ENCODE measurements at places on chromosomes 6 and 20.

GRCh38 chr6:39298061-39298460 is 16.2 kb downstream of the KCNK17 start:
- no peak for DNase-seq

- no peak for DNase-seq
Observed at GRCh38 chr6:6749702-6750491, 161.4 kb downstream of the LY86 start.

DNA sequence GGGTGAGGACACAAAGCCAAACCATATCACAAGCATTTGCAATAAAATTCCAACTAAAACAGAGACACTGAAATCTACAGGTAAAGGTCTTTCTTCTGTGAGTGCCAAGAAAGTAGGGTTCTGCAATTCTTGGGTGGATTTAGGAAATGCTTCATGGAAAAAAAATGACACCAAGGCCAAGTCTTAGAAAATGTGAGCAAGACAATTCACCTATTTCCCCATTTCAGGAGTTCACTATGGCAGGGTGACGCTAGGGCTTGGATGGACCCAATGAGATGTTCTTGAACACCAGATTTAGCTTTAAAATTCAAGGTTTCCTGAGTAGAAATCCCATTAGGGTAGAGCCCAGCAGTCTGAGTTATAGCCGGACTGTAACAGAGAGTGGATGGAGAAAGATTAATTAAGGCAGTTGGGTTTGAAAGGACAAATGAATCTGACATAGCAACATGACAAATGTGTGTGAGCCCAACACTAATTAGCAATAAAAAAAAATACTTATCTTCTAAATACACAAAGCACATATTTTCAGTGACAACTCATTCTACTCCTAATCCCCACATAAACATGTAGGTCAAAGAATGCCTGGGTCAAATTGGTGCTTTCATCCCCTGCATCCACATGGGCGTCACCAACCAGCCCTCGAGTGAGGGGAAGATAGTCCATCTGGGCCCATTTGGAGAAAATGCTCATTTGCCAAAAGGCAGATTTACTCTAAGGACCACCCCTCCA is 180.4 kb upstream of the JARID2 start:
- DNase-seq, result no peak

- peak; percentile 55 for DNase-seq
Observed at GRCh38 chr20:37267667-37268313, 6.2 kb upstream of the GHRH start.

DNA sequence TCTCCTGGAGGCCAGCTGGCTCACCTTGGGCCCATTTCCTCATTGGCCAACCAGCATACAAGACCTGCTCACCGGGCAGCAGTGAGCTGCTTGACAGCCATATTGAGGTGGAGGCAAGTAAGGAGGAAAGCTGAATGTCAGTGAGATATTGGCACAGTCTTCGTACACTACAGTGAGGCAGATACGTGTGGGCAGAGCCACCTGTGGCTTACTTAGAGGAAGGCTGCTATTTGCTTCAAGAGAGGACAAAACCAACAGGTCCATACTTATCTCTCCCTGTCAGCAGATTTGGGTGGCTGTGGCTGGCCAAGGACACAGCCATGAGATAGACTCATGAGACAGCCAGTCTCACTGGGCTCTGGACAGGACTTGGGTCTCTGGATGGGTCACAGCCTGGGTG is 15.1 kb upstream of the MCM3 start:
- no peak for DNase-seq

GRCh38 chr20:59772373-59772705 is 161.1 kb downstream of the SYCP2 start:
- no peak for DNase-seq

- peak; percentile 69 for DNase-seq
Observed at GRCh38 chr20:1803061-1803931, 91.9 kb upstream of the SIRPA start.

DNA sequence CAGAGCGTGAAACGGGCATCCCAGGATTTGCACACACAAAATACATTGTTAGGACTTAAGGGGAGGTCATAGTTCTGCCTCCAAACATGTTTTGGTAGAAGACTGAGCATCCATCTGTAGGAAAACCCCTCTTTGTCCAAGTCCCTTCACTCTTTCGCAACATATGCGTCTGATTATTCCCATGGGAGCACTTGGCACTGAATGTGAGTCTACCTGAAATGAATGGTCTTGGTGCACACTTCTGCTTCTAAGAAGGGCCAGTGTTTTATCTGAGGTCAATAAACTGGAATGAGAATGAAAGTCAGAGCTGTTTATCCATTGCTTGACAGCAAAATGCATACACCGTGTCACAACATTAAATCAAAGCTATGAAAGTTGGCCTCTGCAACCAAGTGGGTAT is 33.0 kb downstream of the GJA10 start:
- DNase-seq, result no peak

GRCh38 chr6:13908955-13909381 is 15.8 kb upstream of the RNF182 start:
- no peak for DNase-seq

DNA sequence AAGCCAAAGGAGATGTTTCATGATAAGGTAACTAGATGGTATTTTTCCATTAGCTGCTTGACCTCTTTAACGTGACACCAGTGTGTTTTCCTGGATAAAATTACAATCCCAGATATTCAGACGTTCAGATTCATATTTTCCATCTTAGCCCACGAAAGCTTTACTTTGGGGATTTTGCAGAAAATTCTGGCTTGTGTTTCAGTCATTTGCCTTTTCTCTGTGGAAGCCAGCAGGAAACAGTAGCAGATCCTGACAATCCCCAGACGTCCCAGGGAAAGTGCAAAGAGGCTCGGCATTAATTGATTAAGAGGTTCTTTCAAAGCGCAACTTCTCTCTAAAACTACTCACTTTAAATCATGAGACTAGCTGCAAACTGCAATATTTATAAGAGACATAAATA is 243.6 kb downstream of the UST start:
- DNase-seq, result no peak

DNA sequence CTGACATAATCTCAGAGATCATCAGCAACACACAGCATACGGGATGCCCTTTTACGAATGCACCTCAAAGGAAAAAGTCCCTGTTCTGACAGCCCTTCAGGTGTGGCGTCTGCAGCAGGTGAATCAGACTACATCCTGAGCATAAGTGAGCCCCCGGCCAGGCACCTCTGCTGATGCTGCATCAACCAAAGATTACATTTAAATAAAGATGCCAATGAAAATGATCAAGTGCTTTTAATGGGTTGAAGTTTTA is 58.7 kb downstream of the INSM1 start:
- no peak for DNase-seq

- DNase-seq, result no peak
Observed at GRCh38 chr6:151286214-151286613, 46.4 kb downstream of the AKAP12 start.

GRCh38 chr6:2558861-2559801 is 191.6 kb downstream of the MYLK4 start:
- DNase-seq, result no peak

GRCh38 chr6:69601132-69601531 is 195.7 kb downstream of the LMBRD1 start:
- no peak for DNase-seq

DNA sequence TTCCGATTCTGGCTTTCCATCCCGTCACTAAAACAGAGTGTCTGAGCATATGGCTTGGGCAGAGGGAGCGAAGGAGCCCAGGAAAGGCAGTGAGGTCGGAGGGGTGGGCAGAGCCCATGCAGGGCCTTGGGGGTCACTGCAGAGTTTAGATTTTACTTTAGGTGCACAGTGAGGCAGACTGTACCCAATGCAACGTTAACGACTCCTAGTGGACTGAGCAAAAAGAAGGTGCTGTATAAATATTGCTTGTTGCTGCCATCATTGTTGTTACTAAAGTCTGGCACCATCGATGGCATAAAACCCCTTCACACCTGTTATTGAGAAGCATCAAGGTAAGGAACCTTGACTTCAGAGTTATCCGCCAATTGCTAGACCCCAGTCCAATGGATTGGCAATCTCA is 119.0 kb downstream of the EYA2 start:
- DNase-seq, result no peak

GRCh38 chr6:40956936-40957335 is 82.1 kb downstream of the UNC5CL start:
- no peak for DNase-seq

- DNase-seq, result no peak
Observed at GRCh38 chr6:131917318-131917717, 33.9 kb downstream of the CCN2 start.

DNA sequence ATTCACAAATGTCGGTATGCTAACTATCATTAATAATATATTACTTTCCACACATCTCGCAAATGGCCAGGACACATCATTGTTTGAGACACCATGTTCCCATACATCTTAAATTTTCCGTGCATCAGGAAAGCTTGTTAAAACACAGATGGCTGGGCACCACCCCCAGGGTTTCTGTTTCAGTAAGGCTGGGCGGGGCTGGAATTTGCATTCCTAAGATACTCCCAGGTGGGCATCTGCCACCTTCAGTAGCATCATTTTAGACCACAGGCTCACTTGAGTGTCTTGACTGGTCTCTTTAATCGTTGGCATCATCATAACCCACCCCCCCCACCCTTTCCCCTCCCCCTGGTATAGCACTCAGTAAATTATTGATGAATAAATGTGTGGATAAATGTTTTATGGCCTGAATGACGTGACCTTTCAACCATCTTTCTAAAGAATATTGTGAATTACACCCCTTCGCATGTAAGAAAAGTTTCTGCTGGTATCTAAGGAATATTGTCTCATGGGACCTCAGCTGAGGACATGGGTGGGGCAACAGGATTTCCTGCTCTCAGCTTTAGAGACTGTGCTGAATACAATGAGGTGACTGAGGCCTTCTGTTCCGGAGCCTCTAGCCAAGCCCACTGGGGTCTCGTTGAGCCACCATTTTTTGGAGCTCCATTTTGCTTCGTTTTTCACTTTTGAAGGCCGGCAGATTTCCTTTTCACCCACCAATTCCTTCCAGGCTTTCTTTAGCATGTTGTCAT is 124.1 kb upstream of the NEDD9 start:
- no peak for DNase-seq

- no peak for DNase-seq
Observed at GRCh38 chr6:148461986-148462577, 119.4 kb downstream of the SASH1 start.

GRCh38 chr6:9380568-9380967 is 945.2 kb upstream of the SLC35B3 start:
- no peak for DNase-seq

DNA sequence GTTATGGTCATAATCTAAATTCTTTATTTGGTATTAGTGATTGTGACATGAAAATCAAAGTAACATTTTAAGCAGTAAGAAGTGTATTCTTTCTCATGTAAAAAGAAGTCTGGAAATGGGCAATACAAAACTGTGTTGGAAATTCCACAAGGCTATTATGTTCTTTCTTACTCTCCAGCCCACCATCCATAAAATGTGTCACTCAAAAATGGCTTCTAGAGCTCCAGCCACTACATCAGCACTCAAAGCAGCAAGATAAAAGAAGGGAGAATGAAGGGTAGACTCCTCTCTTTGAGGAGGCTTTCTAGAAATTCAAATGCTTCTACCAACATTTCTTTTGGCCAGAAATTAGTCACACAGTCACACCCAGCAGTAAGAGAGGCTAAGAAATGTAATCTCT is 18.4 kb downstream of the PDSS2 start:
- DNase-seq, result no peak

DNA sequence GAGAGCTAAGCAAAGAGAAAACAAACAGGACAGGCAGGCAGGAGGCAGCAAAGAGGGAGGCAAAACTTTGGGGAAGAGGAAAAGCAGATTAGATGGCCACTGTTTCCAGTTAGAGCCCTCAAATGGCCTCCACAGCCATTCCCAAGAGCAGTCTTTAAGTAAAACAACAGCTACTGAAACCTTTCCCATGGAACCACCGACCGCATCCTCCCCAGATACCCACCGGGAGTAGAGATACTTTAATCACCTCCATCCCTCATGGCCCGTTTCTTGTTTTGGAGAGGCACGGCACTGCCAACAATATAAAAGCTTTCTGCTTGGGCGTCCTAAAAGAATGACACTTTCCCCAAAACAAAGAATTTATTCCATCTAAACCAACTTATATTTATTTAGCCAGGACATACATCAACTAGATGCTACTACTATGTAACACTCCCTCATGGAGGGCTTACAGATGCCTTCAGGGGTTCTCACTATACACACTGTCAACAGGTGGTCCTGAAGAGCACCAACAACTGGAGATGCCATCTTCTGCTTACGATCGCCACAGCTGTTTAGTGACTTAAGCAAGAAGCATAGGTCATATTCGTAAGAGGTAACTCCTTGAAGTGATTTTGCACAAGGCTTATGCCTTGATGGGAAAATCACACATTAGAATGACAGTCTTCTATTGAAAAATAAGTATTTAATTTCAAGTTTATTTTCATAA is 43.4 kb downstream of the CNKSR3 start:
- DNase-seq, result no peak

GRCh38 chr6:155270561-155271091 is 6.8 kb downstream of the CLDN20 start:
- DNase-seq, result no peak

- no peak for DNase-seq
Observed at GRCh38 chr6:163308629-163309440, 105.7 kb upstream of the QKI start.

DNA sequence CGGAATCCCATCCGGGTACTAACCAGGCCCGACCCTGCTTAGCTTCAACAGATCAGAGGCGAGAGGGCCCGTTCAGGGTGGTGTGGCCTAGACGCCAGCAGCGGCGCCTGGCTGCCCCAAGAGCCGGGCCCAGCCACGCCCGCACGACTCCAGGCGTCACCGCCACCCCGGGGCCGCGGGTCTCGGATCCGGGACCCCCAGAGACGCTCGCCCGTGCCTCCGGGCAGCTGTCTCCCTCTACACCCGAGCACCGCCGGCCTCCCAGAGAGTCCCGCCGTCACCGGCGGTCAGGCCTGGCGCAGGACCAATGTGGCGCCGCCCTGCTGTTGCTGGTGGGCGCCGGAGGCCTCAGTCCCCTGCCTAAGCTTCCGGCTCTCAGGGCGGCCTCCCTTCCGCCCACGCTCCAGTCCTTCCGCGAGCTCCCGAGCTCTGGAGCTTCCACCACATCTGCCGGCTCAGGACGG is 441.2 kb upstream of the DEFB115 start:
- no peak for DNase-seq

- DNase-seq, result no peak
Observed at GRCh38 chr6:1916334-1917070, 306.8 kb downstream of the FOXC1 start.

DNA sequence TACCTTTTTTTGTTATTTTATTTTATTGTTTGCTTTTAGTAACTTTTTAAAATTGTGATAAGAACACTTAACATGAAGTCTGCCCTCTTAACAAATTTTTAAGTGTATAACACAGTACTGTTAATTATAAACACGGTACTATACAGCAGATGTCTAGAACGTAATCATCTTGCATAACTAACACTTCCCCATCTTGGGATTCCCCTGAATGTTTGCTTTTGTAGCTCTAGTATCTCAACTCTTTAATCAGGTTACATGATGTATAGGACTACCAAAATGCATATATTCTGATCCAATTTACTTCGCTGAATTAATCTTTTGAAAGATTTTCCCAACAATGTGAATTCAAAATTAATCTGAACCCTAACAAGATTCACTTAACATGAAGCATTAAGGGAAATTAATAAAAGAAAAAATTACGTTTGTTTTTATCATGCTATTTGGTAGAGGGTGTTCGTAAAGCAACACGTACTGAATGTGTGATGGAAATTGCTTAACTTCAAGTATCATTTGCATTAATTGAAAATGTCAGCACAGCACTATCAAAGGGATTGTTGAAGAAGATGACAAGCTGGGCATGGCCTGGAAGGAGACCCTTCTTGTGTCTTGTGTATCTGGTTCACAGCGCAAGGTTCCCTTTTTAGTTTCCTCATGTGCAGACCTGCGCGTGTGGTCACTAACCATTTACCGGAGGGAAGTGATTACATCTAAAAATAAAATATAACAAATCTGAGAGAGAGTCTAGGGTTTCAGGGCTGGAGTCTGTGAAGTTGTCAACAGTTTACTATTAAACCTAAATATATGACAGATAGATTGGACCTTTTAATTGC is 15.2 kb downstream of the COL19A1 start:
- no peak for DNase-seq
